ENCODE measurements at places on chromosomes 5 and 9. TPM values are rescaled to one million over a fixed set of nuclear protein-coding genes. Genes with fewer than 3 reads are reported as not detected.

GRCh38 chr5:98846520-98846919, 73.1 kb downstream of the RGMB start:
- no peak for DNase-seq

GRCh38 chr5:97119007-97119390, 23.4 kb downstream of the LIX1 start:
- DNase-seq: no peak

DNA sequence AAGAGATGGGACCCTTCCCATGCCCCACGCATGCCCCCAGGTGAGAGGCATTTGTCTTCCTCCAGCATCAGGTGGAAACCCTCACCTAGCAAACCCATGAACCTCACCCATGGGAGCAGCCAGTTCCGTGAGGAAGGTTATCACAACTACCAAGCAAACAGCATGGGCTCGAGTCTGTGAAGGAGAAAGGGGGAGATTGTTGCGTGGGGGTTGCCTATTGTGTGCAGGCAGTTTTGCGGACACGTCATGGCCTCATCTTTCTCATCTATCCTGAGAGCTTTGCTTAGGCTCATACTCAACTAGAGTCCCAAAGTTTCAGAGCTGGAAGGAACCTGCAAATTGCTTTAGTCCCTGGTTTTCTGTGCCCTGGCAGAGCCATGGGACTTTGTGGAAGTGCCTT, 73.6 kb upstream of the TGFBR1 start:
- DNase-seq: no peak

DNA sequence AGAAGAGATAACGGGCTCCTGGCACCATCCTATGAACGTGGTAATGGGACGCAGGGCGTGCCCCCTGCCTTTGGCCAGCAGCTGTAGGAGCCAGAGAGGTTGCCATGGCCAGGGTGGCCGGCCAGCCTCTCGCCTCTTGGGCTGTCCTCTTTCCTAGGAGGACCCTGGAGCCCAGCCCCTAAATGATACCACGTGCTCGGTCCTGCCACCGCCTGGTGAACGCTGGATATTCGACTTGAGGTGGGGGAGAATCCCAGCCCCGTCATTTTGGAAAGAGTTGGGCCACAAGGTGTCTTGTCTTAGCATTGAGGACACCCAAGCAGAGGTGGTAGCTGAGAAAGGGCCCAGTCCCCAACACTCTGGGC, 391 bp upstream of the NRG2 start:
- DNase-seq: peak; percentile 59

- DNase-seq: no peak
Measured at GRCh38 chr9:14350754-14351153, 36.8 kb upstream of the NFIB start.

Gene BNC2
- 196 TPM for total RNA-seq

Gene TMC1
- total RNA-seq: 0.36 TPM

Gene SH2D3C
- 22.6 TPM for total RNA-seq

Gene TSLP
- 0.22 TPM for total RNA-seq

Data from sciatic nerve (tissue), 2 donors.